Fibroblast of skin of abdomen (primary cell): ENCODE measurements at places on chromosomes 13 and 19.

DNA sequence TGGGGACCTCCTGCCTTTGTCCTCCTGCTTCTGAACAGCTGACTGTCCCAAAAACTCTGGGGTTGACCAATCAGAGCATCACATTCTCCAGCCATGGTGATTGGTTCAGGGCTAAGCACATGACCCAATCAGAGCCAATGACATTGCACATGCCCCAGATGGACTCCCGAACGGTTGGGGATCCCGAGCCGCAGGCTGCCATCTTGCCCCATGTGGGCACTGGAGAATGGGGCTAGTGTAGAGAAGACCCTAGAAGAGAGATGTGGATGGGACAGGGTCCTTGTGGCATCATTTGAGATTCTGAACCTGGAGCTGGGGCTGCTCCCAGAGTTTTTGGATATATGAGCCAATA lies 31.3 kb upstream of the PEPD start:
- DNase-seq: no peak

DNA sequence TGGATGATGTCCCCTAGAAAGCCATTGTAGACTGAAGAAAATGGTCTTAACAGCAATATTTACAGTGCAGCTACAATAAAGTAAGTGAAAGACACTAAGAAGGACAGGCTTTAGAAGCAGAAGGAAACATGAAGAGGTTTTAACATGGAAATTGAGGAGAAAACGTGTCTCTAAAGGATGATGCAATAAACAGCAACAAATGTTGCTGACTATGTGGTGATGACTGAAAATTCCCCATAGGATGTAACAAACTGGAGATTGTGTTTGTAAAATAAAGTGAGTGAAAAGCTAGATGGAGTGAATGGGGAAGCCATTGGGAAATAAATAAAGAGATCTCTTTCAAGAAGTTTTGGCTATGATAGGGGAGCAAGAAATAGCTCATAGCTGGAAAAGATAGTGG lies 186.7 kb upstream of the IPO5 start:
- peak; percentile 10 for DNase-seq

DNA sequence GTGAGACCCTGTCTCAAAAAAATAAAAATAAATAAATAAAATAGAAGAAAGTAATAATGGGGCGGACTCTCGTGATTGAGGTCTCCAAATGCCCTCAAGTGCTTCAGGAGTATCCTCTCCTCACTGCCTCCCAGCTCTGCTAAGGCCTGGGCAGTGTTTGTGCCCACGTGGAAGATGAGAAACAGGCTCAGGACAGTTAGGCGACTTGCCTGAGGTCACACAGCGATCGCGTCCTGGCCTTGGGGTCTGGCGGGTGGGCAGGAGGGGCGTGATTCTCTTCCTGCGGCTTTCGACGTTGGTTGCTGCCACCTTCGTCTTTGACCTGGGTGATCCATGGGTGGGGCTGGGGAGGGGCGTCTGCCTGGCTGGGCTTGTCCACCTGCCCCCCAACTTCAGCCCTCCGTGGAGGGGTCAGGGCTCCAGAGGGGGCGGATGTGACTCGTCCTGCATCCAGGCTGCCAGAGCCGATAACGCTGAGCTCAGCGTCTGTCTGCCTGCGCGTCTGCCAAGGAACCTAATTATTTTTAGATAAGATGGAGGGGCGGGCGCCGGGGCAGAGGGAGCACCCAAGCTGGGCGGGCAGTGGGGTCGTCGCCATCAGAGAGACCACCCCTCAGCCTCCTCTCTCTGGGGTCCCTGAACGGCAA lies 56.9 kb downstream of the NFIC start:
- no peak for DNase-seq

DNA sequence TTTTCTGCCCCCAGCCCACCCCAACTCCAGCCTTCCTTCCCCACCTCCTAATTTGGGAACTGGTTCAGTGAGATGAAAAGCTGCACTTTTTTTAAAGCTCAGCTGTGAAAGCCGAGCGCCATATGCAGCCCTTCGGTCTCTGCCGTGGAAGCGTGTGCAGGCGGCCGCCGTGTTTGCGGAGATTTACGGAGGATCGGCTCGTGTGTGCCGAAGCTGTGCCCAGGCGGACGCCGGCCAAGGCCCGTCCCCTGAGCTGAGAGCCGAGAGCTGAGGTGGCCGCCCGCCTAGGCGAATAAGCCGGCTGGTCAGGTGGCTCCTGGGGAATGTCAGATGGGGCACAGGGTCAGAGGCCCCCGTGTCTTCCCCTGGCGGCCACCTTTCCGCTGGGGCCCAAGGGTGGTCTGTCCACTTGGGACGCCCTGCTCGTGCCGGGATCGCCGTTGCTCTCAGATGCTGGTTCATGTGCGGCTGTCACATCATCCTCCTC lies 78.7 kb downstream of the ZNF536 start:
- peak; percentile 22 for DNase-seq

GRCh38 chr13:90918536-90918935 lies 429.0 kb upstream of the MIR17HG start:
- peak; percentile 69 for DNase-seq

DNA sequence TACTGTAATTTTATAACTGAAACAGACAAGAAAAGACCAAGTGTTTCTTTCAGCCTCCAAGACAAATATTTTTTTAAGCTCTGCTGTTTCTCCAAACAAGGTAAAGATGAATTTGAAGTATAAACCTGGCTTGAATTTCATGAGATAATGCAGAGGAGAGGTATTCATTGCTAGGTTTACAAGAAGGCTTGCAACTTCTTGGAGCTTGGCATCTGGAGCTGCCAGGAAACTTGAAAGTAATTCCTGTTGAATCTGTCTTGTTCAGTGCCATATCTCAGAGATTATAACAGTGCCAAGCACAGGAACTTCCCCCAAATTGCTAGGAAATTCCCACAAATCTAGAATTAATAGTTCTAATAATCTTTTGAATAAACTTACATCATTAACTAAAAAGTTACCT lies 70.9 kb downstream of the CDK8 start:
- no peak for DNase-seq

- no peak for DNase-seq
Measured at GRCh38 chr13:46401432-46401831, 14.4 kb upstream of the RUBCNL start.

- DNase-seq: no peak
Measured at GRCh38 chr19:35451338-35452096, 3.5 kb downstream of the FFAR2 start.

DNA sequence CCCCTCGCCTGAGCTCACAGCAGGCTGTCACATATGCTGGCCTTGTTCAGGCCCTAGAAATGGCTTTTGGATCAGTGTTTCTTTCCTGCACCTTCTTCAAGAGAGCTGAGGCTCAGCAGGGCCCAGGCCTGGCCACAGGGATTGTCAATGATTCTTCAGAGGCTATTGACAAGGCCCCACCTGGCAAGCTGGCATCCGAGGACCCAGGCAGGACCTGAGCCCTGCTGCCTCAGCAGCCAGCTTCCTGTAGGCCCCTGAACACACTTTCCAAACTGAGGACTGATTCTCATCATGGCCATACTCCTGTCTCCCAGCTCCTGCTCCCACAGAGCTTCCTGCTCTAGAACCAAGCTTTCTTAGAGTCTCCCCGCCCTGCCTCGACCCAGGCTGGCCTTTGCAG lies 136.8 kb downstream of the UQCRFS1 start:
- DNase-seq: no peak

DNA sequence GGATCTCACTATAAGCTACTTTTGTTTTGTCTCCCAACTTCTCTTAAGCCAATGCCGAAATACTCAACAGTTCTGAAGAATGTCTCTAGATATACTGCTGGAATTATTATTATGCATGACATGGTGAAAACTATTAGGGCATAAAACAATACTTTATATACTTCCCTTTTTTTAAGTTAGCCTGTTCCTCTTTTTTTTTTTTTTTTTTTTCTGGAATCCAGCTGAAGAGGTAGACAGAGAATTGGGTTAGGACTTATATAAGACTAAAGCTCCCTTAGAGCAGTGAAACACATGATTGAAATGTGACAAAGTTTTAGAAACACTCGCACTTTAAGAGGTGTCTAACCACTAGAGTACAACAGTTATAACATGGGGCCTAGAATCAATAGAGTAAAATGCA lies 850.9 kb upstream of the PCDH9 start:
- DNase-seq: no peak

DNA sequence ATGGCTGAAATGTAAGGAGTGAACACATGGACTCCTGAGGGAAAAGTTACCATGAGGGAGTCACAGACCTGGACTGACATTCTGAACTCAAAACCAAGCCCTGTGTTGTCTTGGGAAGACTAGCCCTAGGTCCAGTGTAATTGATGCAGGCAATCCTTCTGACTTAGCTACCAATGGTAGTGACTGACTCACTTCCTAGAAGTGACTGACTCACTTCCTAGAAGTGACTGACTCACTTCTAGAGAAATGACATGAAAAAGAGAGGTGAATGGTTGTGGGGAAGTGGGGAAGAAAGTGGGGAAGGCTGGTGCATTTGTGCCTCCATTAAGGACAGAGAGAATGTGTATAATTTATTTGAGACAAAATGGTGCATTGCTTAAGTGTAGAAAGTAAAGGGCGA lies 49.9 kb downstream of the EDNRB start:
- no peak for DNase-seq

DNA sequence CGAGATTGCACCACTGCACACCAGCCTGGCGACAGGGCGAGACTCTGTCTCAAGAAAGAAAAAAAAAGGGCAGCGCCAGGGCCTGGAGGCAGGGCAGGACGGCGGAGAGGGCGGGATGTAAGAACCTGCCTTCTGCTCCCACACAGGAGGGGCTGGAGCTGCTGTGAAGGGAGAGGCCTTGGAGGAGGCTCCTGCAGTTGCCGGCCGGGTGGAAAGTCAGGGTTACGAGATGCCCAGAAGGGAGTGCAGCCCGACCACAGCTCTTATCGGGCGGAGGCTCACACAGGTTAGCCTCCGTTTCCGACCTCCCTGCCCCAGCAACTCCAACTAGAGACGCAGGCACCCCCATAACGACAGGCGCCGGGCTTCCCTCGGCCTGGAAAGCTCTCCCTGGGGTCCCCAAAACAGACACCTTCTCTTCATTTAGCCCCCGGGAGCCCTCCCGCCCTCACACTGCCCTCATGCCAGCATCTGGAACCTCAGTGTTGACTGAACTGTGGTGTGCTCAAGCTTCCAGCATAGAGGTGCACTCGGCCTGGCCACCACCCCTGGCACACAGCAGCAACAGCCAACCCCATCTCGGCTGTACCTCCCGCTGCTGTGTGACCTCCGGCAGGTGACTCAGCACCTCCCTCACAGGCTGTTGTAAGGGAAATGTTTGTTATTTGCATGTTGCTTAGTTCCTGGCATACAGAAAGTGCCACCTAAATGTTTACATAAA lies 1.4 kb downstream of the PLPP2 start:
- no peak for DNase-seq

- no peak for DNase-seq
Measured at GRCh38 chr19:275000-275399, 16.2 kb downstream of the PLPP2 start.

DNA sequence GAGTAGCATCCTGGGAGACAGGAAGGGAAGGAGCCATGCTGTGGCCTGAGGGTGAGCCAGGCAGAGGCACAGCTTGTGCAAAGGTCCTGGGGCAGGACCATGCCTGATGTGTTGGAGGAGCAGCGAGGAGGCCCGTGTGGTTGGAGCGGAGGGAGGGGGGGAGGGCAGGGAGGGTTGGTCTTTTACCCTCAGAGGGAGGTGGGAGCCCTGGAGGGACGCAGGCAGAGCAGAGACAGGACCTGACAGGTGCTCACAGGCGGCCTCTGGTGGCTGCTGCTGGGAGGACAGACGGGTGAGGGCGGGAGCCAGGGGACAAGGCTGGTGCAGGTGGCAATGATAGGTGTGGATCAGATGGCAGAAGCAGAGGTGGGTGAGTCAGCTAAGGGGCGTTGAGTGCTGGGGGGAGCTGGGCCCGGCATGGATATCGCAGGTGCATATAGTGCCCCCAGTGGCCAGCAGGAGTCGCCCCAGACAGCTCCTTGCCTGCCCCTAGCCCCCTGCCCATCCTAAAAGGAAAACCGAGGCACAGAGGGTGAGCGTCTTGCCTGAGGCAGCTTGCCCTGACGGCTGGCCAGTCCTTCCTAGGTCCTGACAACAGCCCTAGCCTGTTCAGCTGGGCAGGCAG lies 9.8 kb upstream of the GNA15 start:
- peak; percentile 17 for DNase-seq

DNA sequence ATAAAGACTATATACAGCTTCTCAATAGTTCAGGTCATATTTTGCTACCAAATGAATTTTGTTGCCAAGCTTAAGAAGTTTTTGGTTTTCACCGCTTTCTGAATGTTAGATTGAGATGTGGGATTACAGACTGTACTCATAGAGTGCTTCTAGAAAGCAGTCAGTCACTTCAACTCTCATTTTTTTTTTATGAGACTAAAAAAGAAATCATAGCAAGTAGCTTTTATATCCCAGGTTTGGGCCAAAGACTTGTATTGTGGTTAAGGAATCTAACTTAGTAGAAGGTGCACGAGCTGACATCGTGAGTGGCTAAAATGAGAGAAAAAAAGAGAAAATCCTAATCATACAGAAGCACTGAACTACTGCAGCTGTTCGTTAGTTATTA lies 2.2 kb upstream of the USPL1 start:
- DNase-seq: no peak

DNA sequence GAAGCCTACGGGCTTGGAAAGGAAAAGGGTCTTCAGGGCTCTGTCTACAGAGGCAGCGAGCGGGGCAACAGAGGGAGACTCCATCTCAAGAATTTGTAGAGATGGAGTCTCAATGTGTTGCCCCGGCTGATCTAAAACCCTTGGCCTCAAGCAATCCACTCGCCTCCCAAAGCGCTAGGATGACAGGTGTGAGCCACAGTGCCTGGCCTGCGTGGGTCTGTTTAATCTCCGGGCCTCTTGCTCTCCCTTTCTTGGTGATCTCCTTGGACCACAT lies 8.1 kb downstream of the RPS9 start:
- DNase-seq: peak; percentile 8

DNA sequence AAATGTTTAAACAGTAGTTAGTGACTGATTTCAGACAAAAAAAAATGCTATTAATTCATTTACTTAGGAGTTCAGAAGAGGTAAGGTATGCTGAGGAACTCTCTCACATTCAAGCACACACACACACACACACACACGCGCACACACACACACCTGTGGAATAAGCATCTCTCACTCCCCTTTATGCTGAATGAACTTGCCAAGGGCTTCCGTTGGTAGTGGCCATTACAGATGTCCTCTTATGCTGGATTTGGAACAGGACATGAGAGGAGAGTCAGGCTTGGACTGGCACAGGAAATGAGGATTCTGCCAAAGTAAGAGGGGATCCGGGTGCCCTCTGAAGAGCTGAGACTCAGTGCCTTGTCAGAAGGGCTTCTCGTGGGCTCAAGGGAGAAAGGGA lies 463.4 kb upstream of the MIR17HG start:
- no peak for DNase-seq
